ENCODE measurements at places on chromosomes 11 and 22. TPM values are rescaled to one million over a fixed set of nuclear protein-coding genes. Genes with fewer than 3 reads are reported as not detected.

- no peak for DNase-seq
Measured at GRCh38 chr11:119573858-119574257, 150.9 kb upstream of the THY1 start.

GRCh38 chr11:133175103-133175502 is 357.2 kb downstream of the OPCML start:
- DNase-seq = no peak

DNA sequence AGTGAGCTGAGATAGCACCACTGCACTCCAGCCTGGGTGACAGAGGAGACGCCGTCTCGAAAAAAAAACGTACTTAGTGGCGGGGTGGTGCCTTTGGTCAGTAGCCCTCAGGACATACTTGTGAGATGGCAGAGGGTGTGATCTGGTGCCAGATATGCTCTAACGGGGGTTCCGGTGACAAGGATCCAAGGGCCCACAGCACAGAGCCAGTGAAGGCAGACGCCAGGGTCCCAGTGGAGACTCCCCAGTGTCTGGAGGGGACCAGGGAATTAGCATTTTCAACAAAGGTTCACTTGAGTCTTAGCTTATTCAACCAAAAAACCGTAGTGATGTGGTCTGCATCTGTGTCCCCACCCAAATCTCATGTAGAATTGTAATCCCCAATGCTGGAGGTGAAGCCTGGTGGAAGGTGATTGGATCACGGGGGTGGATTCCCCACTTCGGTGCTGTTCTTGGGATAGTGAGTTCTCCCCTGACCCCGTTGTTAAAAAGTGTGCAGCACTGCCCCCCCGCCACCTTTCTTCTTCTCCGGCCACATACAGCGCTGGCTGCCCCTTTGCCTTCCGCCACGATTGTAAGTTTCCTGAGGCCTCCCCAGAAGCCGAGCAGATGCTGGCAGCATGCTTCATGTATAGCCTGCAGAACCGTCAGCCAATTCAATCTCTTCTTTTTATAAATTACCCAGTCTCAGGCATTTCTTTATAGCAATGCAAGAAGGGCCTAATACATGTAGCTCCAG is 26.6 kb upstream of the OSBPL5 start:
- no peak for DNase-seq

- DNase-seq = no peak
Measured at GRCh38 chr22:38244106-38244505, 28.7 kb downstream of the TMEM184B start.

GRCh38 chr22:44063462-44064371 is 39.6 kb downstream of the PARVB start:
- no peak for DNase-seq

DNA sequence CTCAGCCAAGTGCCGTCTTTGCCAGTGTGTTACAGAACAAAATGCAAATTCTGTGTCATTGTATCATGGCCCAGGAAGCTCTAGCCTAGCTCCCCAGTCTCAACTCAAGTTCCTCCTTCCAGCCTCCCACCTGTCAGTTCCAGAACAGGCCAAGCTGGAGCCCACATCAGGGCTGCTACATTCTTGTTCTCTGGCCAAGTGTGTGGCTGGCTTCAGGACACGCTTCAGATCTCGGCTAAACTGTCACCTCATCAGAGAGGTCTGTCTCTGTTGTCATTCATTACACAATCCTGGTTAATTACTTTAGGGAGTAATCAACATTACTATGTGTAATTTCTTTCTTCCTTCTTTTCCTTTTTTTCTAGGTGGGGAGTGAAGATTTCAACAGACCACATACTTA is 347.0 kb upstream of the SYN3 start:
- DNase-seq = no peak

Gene CEP126
- total RNA-seq = 7.4 TPM

Gene ACR
- 0.41 TPM for total RNA-seq
